HS-27A (cell line): ENCODE measurements at places on chromosomes 12 and 14.
A peak's percentile ranks its signal among the peaks of the same experiment; 100 is the strongest.

DNA sequence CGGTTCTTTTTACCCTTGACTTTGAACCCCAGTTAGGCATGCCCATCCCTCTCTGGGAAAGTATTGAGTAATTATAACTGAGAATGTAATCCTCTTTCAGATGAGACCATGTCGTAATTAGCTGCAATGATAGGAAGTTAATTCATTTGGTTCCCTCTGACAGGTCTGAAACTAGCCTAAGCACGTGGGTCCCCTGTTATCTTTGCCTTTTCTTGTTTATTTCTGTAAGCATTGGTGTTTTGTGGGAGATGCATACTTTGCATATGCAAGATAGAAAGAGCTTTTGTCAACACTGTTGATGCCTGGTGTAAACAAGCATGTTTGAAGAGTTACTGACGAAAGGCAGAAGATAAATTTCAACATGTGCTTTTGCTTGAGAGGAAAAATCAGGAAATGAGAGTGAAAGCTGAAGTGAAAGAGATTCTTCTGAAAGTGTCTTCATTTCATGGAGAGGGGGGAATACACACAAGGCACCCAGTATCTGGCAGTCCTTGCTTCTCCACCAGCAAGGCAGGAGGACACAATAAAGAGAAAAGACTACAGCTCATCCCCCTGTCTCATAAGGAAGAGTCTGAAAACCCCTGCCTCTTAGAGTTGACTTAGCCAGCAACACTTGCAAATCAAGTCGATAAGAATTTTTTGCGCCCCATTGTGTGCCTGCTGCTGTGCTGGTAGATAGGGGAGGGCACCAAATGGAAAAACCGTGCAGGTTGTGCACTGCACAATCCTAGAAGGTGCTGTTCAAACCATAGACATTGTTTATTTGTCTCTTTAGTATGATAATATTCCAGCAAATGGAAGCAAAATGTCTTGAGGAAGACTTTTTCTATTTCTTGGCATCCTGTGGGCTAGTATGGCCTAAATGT is 77.8 kb downstream of the SLC24A4 start:
- no peak for DNase-seq

DNA sequence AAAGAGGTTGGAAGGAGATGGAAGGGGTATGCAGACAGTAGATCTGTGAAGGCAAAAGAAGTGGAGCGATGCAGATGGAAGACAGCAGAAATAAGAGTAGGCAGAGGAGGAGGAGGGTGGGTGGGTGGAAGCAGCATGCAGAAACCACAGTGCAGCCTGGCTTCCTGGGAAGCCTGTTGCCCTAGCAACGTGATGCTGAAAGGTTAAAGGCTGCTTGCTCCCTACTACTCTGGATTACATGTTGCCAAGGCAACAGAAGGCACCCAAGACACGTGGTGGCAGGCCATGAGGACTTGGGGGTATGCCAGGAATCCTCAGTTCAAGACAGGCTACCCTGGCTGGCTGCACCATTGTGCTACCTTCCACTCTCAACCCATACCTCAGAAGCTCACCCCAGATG is 129.6 kb downstream of the GRIN2B start:
- no peak for DNase-seq

- DNase-seq, result no peak
Observed at GRCh38 chr12:3353621-3354020, 137.4 kb upstream of the PRMT8 start.

DNA sequence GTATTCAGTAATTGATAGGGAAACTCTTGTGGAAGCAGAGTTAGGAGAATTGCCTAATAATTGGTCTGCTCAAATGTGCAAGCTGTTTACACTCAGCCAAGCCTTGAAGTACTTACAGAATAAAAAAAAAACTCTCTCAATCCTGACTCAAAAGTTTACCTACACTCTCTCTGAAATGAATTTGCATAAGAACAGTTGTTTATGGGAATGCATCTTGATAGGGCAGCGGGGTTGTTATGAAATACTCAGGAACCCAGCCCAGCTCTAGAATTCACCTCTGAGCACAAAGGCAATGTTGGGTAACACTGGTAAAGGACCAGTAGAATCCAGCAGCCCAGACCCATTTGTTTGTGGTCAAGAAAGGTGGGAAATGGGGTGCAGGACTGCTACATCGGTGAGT is 267.0 kb downstream of the CPNE8 start:
- DNase-seq, result no peak

GRCh38 chr12:104064031-104064841 is at the start of gene HCFC2:
TSS of gene HCFC2 (plus strand) at chr12:104064531. CDS start at chr12:104064561, 30 bp downstream.
- DNase-seq, result peak; percentile 59
